ENCODE measurements at places on chromosomes 4 and X.

GRCh38 chrX:6758234-6758633 is 223.3 kb upstream of the VCX3A start:
- DNase-seq = no peak

DNA sequence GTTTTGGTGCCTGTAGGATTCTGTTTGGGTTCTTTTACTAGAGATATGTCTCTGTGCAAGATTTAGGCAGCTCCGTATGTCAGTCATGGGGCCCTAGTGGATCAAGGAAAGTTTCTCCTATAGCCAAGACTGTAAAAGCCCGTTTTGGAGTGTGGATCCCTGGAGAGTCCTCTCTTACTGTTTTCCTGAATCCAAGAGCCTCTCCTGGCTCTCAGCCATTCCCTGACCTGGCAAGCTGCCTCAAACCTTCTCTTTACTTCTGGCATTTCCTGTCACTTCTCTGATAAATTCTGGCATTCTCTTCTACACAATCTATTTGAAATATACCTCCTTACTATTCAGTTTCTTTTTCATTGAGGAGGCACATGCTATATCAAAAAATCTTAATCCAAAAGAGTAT is 41.4 kb downstream of the DCAF12L2 start:
- no peak for DNase-seq

- no peak for DNase-seq
These were observed 15.9 kb downstream of the DHX15 start for GRCh38 chr4:24568425-24568824.

DNA sequence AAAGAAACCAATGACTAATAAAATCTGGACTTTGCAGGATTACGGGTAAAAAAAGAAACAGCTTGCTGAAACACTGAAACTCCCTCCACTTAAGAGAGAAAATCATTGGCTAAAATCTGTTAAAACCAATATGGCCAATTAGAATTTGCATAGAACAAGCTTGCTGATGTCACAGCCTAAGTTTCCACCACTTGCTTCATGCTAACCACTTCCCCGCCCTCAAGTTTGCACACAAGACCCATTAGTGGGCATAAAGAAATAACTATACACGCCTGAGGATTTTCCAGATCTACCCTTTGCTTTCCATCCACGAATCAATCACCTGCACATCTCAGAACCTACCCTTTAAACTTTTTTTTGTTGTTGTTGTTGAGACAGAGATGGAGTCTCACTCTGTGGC is 42.7 kb upstream of the PHEX start:
- no peak for DNase-seq

- no peak for DNase-seq
These were observed 12.7 kb upstream of the ADD1 start for GRCh38 chr4:2830632-2831610.

- no peak for DNase-seq
These were observed 2.7 kb downstream of the BEX3 start for GRCh38 chrX:103378990-103379389.

DNA sequence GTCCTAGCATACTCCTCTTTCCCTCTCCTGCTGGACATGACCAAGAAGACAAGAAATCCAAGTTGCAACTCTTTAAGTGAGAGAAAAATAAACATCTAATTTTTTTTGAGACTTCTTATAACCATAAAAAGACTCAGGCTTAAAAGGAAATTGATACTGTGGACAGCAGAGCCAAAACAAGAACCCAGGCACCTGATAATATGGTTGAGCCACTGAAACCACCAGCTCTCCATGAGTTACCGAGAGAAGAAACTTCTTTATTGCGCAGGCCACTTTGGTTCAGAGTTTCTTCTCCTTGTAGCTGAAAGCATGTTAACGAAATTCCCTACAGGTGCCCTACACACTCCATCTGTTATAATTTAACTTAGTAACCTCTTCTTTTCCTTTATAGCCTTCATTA is 11.3 kb upstream of the SPCS3 start:
- no peak for DNase-seq

- DNase-seq = no peak
These were observed 745.6 kb upstream of the FAM241A start for GRCh38 chr4:111399623-111400022.

GRCh38 chr4:16597845-16598596 is 300.4 kb downstream of the LDB2 start:
- no peak for DNase-seq

GRCh38 chr4:116953947-116954346 is 131.4 kb downstream of the TRAM1L1 start:
- no peak for DNase-seq

- DNase-seq = no peak
These were observed 117.4 kb downstream of the DIPK2B start for GRCh38 chrX:45083314-45083713.

DNA sequence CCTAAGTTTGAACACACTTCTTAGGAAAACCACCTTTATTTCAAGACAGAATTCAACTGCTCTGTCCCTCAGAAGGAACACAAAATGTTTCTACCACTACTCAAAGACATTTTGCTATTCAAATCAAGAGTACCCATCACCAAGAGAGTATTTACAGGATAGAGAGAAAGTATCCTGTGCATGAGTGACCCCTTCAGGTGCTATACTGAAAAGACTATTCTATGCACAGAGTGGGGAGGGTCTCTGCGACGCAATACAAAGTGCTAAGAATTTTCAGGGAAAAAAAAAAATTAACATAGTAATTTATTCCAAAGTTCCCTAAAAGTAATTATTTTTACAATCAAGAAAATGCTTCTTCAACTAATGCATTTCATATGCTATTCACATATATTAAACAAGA is 346.4 kb upstream of the FAM241A start:
- no peak for DNase-seq

DNA sequence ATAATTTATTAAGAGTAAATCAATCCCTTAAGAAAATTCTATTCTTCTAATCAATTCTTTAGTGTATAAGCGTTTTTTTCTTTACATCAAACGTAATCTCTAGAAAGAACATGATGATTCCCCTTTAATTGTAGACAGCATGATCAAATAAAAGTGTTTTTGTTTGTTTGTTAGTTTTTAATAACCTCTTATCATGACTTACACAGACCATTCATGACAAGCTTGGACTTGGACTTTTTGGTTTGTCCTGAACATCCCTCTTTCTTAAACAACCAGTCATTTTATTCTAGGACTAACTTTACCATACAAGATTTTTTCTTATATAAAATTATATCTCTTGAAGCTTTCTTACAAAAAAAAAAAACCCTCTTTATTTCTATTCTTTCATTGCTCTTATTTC is 344.6 kb upstream of the SPOCK3 start:
- DNase-seq = no peak

- DNase-seq = no peak
These were observed 1999.4 kb upstream of the AGA start for GRCh38 chr4:179441596-179441995.

- DNase-seq = no peak
These were observed 2.9 kb upstream of the SH3BP2 start for GRCh38 chr4:2789793-2790582.

- DNase-seq = no peak
These were observed 4.3 kb upstream of the SCD5 start for GRCh38 chr4:82802911-82803310.

- DNase-seq = no peak
These were observed 55.0 kb upstream of the AP1S2 start for GRCh38 chrX:15909605-15910004.

- no peak for DNase-seq
These were observed 139.1 kb downstream of the COL4A6 start for GRCh38 chrX:108299101-108299591.

DNA sequence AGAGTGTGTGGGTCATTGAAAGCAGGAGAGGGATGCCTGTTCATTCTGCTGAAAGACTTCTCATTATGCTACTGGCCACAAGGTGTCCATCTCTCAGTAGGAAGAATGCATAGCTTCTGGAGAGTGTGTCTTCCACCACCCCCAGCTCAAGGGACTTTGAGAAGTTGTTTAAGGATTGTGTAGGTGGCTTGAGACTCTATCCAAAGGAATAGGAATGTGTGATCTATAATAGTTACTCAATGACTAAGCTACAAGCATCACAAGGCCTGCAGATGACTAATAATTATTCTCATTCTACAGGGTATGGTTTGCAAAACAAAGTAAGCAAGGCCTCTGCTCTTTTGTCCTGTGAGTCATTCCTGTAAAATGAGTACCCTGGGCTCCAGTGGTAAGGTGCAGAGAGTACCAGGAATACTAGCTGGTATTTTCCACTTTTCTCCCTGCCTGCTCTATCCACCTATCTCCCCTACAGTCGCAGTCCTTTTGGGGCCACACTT is 279.8 kb upstream of the BOD1L1 start:
- DNase-seq = no peak

GRCh38 chr4:128776794-128777216 is 32.7 kb upstream of the JADE1 start:
- no peak for DNase-seq
